Left renal cortex interstitium (tissue), 4 donors: ENCODE measurements at places on chromosomes 7 and 10.

DNA sequence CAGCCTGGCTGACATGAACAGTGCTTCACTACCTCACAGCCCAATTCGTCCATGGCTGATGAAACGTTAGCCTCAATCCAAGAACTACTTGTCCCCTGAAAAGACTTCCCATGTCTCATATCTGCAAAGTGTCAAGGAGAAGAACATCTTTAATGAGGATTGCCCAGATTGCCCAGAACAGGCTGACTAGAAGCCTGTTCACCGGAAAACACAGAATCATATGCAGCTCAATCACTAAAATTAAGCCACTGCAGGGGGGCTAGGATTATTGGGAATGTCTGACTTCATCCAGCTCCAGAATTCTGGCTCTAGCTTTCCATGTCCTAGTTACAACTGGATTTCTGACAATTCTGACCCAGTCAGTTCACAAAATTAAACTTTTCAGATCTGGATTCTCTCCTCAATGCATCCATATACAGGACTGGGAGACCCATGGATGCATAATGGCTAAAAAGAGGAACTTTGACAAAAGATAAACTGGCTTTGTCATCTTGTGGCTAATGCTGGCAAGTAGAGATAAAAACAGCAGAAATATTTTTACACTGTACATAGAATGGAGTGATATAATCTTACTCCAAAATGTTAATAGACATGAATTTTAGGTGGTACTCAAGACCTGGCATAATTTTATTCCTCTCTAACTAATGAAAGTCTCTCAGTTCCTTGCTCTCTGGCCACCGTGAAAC is 467.0 kb upstream of the POT1 start:
- no peak for DNase-seq

DNA sequence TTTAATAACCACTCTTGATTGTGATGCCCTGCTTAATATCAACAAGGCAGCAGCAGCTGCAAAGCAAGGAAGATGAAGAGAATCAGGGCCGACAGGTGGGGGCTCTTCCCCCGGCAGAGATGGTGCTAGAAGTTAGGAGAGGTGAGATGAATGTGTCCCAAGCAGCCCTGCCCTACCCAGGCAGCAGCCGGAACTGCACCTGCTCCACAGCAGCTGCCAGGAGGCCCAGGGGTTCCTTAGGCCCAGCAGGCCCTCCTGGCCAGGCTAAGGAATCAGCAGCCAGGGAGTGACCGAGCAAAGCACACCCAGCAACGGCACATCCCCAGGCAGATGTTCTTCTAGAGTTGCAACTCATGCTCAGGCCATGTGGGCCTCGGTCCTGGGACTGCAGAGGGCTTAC is 17.9 kb downstream of the AFAP1L2 start:
- DNase-seq = no peak

DNA sequence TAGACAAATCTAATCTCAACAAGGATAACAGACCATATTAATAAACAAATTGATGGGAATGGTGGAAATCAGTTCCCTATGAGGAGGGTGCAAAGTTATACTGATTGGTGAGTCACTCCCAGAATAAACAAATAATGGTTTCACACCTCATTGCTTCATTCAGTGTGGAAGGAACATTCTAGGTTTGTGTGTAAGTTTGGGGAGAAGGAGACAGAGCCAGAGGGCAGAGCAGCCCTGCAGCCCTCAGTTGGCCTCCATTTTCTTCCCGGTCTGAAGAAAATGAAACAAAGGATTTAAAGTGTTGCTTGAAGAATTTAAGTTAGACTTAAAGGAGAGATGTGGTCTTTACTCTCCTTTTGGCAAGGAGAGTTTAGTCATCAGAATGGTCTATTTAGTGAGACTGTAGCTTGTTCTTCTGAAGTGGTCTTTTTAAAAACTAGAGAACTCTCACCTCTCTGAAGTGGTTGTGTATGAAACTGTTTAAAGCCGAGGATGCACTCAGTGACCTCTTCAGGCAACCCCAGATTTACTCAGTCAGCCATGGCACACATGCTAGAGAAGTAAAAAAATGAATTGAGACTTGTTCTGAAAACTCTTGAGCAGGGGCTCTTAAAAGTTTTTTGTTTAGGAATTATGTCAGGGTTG is 27.2 kb downstream of the IKZF1 start:
- no peak for DNase-seq

DNA sequence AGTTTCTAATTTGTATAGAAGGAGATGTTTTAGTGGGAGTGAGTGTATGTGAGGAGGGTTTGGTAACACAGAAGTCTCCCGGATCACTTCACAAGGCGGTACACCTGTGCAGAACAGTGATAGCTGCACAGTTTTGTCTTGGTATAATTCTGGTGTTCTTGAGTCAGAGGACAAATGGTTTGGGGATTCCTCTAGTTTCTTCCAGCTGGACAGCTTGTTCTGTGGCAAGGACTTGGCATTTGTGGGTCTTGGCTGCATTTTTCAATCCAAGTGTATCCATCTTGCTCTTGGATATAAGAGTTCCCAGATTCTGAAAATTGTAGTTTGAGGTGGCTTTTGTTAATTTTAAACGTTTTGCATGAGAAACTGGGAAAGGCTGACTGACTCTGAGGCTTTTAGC is 135.7 kb downstream of the AHR start:
- DNase-seq = no peak

DNA sequence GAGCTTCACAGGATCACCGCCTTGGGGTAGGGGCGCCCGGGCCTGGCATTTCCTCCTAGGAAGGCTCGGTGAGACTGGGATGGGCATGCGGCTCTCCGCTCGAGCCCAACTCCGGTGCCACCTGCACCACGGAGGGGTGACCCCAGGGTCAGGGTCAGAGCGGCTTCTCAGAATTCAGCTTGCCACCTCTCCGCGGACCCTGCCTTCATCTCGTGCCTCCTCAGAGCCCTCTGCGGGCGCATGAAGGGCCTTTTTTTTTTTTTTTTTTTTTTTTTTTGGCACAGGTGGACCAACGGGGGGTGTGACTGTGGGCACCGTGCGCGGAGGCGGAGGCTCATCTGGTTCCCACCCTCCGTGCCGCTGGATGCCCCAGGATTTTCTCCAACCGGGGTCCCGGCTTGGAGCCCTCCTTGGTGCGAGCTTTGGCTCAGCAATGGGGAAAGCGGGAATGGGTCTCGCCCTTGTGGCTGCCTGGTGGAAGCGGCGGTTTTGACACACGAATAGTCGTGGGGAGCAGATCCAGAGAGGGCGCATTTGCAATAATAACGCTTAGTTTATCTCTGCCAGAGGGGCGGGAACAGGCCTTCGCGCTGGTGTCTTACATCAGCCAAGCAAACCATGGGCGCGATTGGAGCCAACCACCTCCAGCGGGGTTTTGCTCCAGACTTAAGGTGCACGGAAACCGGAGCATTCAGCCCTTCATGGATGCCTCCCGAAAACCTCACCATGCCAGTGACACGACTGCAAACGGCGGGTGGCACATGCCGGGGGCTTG is 5.0 kb upstream of the TNRC18 start:
- no peak for DNase-seq

- DNase-seq = no peak
Observed at GRCh38 chr10:89738551-89739209, 37.3 kb downstream of the KIF20B start.
